HCT116 (cell line): ENCODE measurements at places on chromosomes 5 and 9. TPM values are rescaled to one million over a fixed set of nuclear protein-coding genes. Genes with fewer than 3 reads are reported as not detected.

DNA sequence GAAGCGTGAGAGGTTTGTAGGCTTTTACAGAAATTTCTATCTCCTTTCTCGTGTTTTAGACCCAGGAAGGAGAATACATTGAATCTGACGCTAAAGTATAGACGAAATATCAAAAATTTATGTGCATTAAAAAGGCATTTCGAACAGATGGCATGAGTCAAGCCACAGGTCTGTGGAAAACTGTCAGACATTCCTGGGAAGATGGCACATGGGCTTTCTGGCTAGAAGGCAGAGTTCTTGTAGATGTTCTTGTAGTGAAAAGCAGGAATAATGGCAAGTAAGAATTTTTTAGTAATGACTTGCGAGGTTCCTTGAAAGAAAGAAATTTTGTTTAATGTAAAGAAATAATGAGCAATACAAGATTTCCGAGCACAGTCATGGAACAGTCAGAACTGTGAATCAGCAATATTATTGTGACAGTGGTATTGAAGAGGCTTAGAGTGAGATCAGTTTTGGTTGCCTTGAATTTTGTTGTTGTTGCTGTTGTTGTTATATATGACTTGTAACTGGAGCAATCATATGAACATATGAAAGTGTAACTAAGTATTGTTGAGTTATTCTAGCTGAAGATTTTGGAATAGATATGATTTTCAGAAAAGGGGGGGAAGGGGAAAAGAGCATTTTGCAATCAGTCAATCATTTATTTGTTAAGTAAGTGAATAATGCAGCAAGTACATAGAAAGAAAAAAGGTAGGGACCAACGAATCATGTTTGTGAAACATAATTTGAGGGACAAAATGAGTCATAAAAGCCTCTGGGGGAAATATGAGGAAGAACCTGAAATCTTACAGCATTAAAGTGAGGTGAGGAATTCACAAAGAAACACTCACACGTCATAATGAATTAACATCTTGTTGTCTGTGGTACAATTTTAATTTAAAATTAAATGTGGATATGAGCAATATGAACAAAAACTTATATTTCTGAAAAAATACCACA lies 339.0 kb upstream of the CTNND2 start:
- no peaks in the 10 kb centered on the region for H3K36me3 ChIP-seq
- DNase-seq: no peak
- no peaks in the 10 kb centered on the region for H3K4me1 ChIP-seq
- no peak overlapping the region for H3K4me3 ChIP-seq

GRCh38 chr5:165630261-165630778 lies 2124.9 kb downstream of the MAT2B start:
- no peak overlapping the region for H3K27ac ChIP-seq
- H3K27me3 ChIP-seq: no peaks in the 10 kb centered on the region
- no peaks in the 10 kb centered on the region for H3K36me3 ChIP-seq
- DNase-seq: no peak
- H3K4me3 ChIP-seq: no peak overlapping the region
- H3K4me1 ChIP-seq: no peaks in the 10 kb centered on the region

DNA sequence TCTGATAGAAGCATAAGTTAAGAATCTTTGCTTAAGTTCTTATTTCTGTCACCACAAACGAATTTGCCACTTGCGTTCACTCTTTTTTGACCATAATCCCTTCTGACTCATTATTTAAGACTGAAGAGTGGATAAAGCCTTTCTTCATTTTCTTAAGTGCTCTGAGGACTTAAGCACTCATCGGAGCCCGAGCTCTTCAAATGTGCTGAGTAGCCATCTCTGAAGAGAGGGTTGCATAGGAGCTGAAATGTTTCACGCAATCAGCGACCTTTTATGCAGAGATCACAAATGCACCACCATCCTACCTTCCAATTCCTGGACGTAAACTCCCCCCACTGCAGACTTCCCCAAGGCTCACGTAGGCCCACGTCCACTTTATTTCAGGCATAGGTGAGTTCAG lies 699.2 kb downstream of the IRX1 start:
- no peaks in the 10 kb centered on the region for H3K36me3 ChIP-seq
- H3K27me3 ChIP-seq: no peaks in the 10 kb centered on the region
- no peak overlapping the region for H3K4me3 ChIP-seq
- no peak for DNase-seq

DNA sequence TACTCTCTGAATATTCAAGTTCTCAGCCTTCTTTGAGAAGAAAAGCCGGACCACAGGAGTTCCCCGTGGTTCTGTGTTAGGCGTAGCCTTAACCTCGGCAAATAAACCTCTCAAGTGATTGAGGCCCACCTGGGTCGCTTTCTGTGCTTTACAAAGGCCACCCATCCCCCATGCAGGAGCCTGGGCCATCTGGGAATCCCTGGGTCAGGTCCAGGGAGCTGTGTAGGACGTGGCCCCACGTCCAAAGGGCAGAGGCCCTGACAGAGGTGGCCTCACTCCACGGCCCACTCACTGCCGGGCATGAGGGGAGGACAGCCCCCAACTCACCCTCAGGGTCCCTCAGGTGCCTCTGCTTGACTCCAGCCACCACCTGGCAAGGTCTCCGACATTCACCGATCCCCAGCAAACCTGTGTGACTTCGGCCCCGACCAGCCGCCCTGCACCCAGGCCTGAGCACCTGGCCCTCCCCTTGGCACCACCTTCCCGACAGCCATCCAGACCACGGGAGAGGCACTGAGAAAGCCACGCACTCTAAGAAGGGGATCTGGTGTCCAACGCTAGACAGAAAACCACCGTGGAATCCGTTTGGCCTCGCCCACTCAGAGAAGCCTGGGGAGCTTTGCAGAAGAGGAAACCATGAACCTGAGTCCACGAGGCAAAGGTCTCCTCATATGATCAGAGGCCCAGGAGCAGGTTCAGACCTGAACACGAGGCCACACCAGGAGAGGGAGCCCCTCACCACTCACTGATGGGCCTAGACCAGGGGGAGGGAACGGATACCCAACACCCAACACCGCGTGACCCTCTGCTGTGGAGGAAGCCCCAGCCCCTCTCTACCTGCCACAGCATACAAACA lies 4.5 kb downstream of the SLC12A7 start:
- H3K4me3 ChIP-seq: no peak overlapping the region
- no peaks in the 10 kb centered on the region; the same call in 1 of the 2 replicates for H3K4me1 ChIP-seq
- H3K27ac ChIP-seq: no peak overlapping the region
- H3K36me3 ChIP-seq: no peaks in the 10 kb centered on the region
- DNase-seq: no peak
- no peaks in the 10 kb centered on the region for H3K27me3 ChIP-seq

GRCh38 chr5:113053511-113053995 lies 77.0 kb downstream of the DCP2 start:
- DNase-seq: no peak
- no peaks in the 10 kb centered on the region for H3K27me3 ChIP-seq
- no peaks in the 10 kb centered on the region for H3K4me1 ChIP-seq
- no peak overlapping the region for H3K4me3 ChIP-seq
- H3K27ac ChIP-seq: no peak overlapping the region
- 0 out of 2 replicates have a peak, but pooled peaks cover 4% of the 10 kb centered on the region for H3K36me3 ChIP-seq

GRCh38 chr9:3032898-3033297 lies 189.0 kb upstream of the PUM3 start:
- peaks cover 47% of the 10 kb centered on the region for H3K27me3 ChIP-seq
- H3K4me3 ChIP-seq: no peak overlapping the region
- DNase-seq: no peak
- H3K36me3 ChIP-seq: no peaks in the 10 kb centered on the region
- no peak overlapping the region for H3K27ac ChIP-seq

GRCh38 chr9:99027443-99027842 lies 77.5 kb upstream of the TGFBR1 start:
- H3K4me1 ChIP-seq: no peaks in the 10 kb centered on the region
- H3K36me3 ChIP-seq: no peaks in the 10 kb centered on the region
- no peak for DNase-seq

DNA sequence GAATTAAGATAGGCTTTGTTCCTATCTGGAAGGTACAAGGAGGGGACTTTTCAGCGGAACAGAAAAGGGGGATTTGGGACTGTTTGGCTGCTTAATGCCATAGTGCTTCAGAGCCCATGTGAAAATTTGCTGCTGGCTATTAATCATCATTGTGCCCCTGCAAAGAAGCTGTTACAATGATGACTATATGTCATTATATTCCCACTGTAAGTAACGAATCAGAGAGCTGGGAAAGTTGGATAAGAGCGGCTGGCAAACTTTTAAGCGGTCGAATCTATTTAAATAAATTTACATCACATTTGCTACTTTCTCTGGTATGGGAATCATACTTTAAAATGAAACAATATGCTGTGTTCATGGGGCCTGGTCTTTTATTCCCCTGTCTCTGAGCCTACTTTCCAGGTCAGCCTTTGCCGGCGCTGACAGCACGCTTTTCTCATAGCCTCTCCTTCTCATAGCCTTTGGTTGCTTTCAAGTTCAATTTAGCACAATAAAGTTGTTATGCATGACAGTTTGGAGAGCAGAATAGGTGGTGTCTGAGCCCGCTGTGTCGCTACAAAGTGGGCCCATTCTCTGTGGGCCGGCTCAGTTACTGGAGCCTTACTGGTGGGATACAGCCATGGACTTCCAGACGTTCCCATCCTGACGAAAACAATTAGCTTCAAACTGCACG lies 271.2 kb upstream of the TMEM161B start:
- H3K4me1 ChIP-seq: peaks cover 8% of the 10 kb centered on the region; the same call in 1 of the 2 replicates
- H3K27me3 ChIP-seq: no peaks in the 10 kb centered on the region
- H3K36me3 ChIP-seq: no peaks in the 10 kb centered on the region
- H3K4me3 ChIP-seq: no peak overlapping the region

GRCh38 chr5:121937762-121938161 lies 24.0 kb upstream of the SRFBP1 start:
- no peak overlapping the region for H3K4me3 ChIP-seq
- H3K36me3 ChIP-seq: no peaks in the 10 kb centered on the region
- H3K4me1 ChIP-seq: no peaks in the 10 kb centered on the region

The MFAP3 gene
- 18.5 TPM for total RNA-seq

The LRRC19 gene
- total RNA-seq: not detected

The ENTPD8 gene
- 1.7 TPM for total RNA-seq

The IGFBPL1 gene
- total RNA-seq: not detected
